CD4-positive, alpha-beta T cell treated with Interleukin-4 for 1 hour (primary cell): ENCODE measurements at places on chromosomes 4 and X.
A peak's percentile ranks its signal among the peaks of the same experiment; 100 is the strongest.

DNA sequence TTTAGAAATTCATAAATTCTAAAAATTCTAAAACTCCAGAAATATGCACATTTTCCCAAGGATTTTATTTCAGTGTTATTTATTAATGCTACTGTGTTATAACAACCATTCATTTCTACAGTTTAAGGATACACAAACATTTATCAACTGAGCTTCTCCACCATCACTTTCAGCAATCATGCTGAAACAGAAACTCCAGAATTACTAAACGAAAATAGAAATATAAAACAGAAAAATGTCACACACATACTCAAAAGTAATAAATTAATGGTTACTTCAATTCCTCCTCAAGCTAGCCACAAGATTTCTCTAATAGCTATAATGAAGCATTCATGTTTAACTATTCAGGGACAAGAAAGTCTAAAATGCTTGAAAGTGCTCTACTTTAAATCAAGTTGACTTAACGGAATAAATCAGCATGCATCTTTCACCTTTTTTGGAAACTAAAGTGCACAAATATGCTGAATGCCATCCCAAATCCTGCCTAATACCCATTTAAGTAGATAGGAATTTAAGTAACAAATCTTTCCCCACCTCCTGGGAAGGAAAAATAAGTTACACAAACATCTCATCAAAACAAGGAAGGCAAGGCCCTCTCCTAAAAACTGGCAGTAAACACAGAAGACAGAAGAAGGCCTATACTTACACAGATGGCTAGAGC, 563 bp downstream of the FAM13A start:
- DNase-seq, result no peak

DNA sequence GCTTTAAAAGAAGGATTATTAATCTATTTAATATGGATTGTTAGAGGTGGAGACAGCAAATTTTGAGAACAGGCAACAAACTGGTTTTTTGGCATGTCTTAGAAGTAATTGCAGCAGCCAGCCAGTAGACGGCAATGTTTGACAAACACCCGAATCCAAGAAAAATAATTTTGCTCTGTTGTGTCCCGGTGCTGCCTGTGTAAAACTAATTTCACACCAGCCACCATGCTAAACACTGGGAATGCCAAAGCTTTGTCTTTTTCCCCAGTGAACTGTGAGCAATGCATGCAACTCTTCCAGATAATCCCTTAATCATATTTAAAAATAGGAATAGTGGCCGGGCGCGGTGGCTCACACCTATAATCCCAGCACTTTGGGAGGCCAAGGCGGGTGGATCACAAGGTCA, 25.9 kb downstream of the SMIM31 start:
- peak; percentile 19 for DNase-seq

- DNase-seq, result no peak
Measured at GRCh38 chr4:124025428-124025827, 628.8 kb downstream of the SPRY1 start.

GRCh38 chr4:175947117-175947722, 118.4 kb upstream of the WDR17 start:
- peak; percentile 14 for DNase-seq

GRCh38 chrX:79268788-79269187, 98.3 kb downstream of the ITM2A start:
- no peak for DNase-seq

- DNase-seq, result no peak
Measured at GRCh38 chrX:75784680-75785491, at the start of gene MAGEE2. TSS of gene MAGEE2 (minus strand) at chrX:75785254. CDS start at chrX:75785051, 203 bp downstream.
